ENCODE measurements at places on chromosomes 13 and 19.

- DNase-seq: no peak
These were observed 80.2 kb downstream of the ZAR1L start for GRCh38 chr13:32234914-32235313.

DNA sequence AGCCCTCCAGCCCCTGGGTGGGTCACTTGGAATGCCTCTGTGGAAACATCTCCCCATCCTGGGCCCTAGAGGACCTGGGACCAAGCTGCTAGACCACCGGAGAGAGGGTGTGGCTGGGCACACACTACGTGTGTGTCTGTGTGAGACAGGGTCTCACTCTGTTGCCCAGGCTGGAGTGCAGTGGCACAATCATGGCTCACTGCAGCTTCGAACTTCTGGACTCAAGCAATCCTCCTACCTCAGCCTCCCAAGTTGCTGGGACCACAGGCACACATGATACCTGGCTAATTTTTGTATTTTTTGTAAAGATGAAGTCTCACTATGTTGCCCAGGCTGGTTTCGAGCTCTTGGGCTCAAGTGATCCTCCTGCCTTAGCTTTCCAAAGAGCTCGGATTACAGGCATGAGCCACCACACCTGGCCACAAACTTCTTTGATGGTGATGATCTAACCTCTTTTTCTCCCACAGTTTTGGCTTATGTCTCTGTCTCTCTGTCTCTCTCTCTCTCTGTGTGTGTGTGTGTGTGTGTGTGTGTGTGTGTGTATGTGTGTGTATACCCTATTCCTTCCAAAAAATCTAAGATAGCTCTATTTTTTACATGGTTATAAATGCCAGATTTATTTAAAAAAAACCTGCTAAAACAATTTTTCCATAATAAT is 32.1 kb upstream of the SLC7A9 start:
- DNase-seq: no peak

DNA sequence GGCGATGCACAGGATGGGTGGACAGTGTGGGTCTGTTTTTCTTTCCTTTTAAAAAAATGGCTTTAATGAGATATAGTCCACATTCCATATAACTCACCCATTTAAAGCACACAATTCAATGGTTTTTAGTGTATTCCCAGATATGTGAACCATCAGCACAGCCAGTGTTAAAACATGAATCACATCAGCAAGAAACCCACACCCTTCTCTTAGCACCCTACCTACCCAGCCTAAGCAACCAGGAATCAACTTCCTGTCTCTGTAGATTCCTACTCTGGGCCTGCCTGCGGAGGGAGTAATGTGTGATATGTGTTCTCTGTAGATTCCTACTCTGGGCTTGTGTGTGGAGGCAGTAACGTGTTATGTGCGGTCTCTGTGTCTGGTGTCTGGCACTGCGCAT is 11.9 kb downstream of the TMEM255B start:
- no peak for DNase-seq

GRCh38 chr13:28531077-28531844 is 36.3 kb upstream of the FLT1 start:
- no peak for DNase-seq

DNA sequence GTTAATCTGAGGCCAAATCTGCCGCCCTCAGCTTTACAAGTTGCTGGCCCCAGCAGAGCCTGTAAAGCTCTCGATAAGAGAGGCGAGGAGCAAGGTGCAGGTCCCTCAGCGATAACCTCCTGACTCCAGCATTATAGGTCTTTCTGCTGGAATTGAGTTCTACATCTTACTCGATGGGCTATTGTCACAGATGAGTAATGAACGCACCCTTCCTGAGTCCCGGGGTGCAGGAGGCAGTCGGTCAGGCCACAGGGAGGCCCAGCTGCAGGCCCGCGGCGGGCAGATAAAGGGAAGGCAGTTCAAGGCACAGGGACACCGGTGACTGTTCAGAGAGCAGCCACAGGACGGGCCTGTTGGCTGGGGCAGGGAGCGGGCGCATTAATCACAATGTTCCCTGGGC is 157.6 kb upstream of the OBI1 start:
- no peak for DNase-seq

DNA sequence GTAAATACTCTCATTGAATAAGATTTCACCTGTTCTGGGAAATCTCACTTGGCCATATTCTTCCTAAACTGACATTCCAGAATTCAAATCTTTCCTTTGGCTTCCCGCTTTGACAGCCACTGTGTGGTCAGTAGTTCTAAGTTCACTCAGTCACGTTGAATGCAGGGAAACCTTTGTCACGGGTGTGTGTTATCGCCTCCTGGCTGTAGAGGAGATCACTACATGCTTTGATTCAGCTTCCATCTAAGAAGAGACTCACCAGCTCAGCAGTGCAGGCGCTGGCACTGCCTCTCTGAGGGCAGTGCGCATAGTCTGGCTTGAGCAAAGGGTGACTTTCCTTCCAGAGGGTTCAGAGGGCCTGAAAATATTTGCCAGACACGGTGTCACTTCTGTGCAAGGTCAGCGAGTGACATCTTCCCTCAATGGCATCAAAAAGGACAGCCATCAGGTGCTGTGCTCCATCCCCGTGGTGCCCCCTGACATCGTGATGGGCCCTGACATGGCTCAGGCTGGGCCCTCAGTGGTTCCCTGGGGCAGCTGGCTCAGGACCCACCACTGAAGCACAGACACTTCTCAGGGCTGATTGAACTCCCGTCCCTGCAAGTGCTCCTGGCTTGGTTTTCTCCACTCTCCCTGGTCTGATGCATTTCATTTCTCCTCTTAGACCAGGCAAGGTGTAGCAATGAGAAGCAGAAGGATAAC is 635.4 kb upstream of the ARGLU1 start:
- no peak for DNase-seq

- DNase-seq: no peak
These were observed 582.6 kb downstream of the SLITRK6 start for GRCh38 chr13:85216576-85216975.

DNA sequence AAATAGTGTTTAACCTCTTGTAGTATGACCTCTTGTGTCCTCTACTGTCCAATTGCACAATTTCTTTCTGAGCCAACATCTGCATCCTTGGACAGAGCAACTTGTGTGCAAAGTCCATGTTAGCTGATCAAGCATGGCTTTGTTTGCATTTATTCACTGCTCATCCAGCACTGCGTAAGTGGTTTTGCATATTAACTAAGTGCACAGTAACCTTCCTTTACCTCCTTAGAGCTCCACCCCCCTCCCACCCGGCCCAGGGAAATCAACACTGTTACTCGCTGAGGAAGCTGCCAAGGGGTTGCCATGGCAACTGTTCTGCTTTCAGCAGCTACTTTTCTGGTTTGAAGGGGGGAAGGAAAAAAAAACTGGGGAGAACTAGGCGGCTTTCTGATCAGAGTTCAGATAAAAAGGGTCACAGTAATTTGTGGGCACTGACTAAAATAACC is 153.5 kb upstream of the KLF12 start:
- DNase-seq: peak; percentile 38

DNA sequence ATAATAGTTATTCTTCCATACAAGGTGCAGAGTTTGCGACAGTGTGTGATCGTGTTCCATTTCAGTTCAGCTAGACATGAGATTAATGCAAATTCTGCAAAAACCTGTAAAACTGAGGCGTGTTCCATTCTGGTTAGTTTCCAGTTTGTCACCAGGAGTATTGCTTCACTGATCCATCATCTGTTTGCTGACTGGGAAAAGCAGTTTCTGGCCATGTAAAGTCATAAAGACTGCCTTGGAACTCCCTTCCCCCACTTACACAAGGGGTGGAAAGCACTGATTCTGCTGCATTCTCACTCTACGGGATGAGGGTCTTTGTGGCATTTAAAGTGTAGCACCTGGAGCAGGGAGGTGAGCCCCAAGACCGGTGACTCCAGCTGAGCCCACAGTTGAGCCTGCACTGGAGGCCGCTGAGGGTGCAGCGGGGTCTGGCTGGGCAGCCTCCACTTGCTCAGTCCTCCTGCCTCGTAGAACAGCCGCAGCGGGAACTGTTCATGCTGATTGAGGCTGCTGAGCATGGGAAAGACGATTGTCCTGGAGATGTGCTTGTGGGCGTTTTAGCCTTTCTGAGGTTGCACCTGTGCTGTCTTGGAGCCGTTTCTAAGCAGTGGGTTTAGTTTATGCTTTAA is 2.0 kb downstream of the ZNF57 start:
- DNase-seq: no peak

DNA sequence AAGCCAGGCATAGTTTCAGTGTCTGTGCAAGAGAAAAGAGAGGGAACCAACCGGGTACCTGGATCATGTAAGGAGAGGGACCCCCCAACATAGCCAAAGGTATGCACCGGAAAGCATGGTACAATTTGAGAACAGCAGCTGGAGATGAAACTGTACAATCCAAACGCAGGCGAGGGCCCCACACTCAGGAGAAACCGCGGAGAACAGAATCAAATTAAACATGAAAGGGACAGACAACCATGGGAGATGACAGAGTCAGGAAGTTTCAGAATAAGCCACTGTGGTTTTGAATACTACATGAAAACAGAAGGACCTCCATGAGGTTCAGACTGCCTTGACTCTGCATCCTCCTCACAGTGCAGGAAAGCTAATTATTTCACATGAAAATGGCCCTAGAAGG is 62.9 kb upstream of the SPATA13 start:
- no peak for DNase-seq

GRCh38 chr13:75102001-75102716 is 379.8 kb downstream of the TBC1D4 start:
- no peak for DNase-seq

- no peak for DNase-seq
These were observed 20.0 kb downstream of the SETDB2 start for GRCh38 chr13:49464085-49464484.

DNA sequence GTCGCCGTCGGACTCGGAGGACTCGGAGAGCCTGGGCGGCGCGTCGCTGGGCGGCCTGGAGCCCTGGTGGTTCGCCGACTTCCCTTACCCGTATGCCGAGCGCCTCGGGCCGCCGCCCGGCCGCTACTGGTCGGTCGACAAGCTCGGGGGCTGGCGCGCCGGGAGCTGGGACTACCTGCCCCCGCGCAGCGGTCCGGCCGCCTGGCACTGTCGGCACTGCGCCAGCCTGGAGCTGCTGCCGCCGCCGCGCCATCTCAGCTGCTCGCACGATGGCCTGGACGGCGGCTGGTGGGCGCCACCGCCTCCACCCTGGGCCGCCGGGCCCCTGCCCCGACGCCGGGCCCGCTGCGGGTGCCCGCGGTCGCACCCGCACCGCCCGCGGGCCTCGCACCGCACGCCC is 2.5 kb upstream of the GRWD1 start:
- DNase-seq: no peak

- DNase-seq: no peak
These were observed 608.3 kb downstream of the PCDH17 start for GRCh38 chr13:58239774-58240268.

DNA sequence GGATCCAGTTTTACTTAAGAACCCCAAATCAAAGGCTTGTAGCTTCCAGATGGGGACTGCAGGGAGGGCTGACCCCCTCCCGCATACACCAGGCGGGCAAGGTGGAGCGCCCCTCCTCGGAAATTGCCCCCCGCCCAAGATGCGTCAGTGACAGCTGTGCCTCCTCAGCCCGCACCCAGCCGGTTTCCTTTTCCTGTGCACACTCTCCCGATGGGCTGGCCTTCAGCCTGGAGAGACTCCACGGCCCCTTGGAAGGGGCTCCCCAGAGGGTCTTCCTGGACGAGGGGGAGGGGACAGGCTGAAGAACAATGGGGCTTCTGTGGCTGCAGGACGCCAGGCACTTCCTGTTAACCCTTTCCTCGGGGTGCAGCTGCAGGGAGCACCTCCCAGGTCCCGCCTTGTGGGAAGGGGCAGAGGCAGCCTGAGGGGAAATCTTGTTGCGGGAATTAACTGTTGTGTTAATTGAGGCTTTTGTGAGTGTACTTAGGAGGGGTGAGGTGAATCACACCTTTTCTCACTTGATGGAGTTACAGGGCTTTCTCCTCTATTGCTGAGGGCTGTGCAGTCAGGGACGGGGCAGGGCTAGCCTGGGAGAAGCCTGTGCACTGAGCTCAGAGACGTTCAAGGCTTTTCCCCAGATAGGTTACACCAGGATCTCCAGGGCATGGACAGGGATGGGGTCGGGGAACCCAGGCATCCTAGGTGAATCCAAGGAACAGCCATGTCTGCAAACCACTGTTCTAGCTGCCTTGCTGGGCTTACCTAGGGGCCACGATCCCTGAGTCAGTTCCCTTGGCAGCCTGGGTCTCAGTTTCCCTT is 14.3 kb downstream of the IER2 start:
- no peak for DNase-seq

DNA sequence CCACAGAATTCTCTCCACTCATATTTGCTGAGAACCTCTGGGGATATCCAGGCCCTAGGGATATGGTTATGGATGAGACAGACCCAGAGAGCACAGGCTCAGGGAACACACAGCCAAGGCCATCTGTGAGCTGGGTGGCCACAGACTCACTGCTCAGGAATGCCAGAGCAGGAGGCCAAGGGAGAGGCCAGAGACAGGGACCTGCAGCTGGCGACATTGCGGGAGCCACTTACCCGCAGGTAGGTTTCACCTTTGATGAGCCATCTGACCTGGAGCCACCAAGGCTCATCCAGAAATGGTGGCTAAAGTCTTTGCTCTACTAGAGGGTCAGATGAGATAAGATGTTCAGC is 29.4 kb downstream of the CCNE1 start:
- DNase-seq: no peak

GRCh38 chr13:30659980-30660379 is 42.3 kb downstream of the USPL1 start:
- no peak for DNase-seq

GRCh38 chr19:54478677-54479266 is 5.7 kb upstream of the CDC42EP5 start:
- no peak for DNase-seq

- DNase-seq: no peak
These were observed 267.4 kb downstream of the ABCC4 start for GRCh38 chr13:95033890-95034289.

- DNase-seq: peak; percentile 15
These were observed 8.1 kb downstream of the PIK3R2 start for GRCh38 chr19:18160971-18161635.

DNA sequence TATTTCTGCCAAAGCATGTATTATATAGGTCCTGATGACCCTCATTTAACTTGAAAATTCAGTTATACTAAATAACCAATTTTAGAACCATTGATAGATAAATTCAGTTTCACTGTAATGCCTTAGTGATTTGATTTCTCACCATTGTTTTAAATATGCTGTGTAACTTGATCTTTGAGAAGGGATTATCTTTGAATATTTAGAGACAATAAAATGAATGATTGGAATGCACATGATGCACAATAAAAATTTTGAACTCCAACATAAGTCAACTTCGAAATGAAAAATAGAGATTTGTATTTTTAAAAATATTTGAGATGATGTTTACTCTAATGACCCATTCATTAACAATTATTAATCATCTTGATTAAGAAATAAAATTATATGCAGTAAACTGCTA is 654.5 kb downstream of the OLFM4 start:
- no peak for DNase-seq
